ENCODE measurements at places on chromosomes 5 and 9.

GRCh38 chr9:106583751-106584150, 279.2 kb upstream of the ZNF462 start:
- no peak for DNase-seq

GRCh38 chr5:6606884-6607558, 25.8 kb downstream of the NSUN2 start:
- DNase-seq, result no peak

GRCh38 chr9:130634191-130634768, 30.1 kb upstream of the PRDM12 start:
- no peak for DNase-seq

DNA sequence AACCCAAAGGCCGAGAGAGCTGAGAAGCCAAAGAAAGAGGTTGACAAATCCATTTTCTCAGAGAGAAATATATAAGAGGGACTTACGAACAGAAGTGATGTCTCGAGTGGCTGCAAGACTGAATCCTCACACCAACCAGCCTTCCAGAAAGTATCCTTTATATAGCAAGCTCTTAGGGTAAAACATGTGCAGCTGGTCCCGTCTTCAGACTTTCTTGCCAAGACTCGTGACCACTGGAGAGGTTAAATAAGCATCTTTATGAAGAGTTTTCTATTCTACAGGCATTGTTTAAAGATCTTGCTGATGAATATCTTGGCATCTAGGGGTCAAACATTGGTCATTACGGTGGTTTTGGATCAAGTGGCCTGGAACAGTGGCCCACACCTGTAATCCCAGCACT, 16.9 kb upstream of the SLC22A4 start:
- no peak for DNase-seq

DNA sequence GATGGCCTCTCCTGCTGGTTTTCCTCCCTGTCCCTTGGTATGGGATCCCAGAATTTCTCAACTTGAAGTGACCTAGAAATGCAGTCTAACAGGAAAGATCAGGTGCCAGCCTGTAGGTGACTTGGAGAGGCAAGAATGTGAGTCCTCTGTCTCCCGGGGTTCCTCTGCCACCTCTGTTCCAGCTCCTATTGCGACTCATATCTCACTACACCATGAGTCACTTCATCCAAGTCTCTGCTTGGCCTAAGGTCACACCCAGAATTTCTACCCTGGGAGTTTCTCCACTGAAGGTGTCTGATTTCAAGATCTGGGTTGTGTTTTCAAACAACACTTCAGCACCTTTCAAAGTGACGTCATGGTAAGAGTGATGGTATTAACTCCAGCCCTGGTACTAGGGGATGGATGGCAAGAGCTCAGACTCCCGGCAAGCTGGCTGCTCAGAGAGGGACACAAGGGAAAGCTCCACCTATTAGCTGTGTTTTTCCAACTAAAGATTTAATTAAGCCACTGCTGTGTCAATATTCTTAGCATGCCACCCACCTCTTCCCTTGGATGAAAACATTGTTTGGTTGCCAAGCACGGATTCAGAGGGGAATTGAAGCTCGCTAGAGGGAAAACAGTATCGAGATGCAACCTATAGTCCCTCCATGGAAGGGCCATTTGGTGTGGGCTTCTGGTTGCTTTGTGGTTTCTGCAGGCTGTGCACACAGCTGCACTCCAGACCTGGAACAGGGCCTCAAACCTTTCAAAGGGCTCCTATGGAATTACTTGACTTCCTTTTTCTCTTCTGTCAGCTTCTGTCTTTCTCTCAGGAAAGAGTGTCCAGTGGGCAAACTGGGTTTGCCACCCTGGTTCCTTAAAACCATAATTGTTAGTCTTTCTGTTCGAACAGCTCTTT, 205.7 kb downstream of the GAS1 start:
- no peak for DNase-seq

- no peak for DNase-seq
These were observed 99.8 kb upstream of the SSBP2 start for GRCh38 chr5:81850501-81851357.

DNA sequence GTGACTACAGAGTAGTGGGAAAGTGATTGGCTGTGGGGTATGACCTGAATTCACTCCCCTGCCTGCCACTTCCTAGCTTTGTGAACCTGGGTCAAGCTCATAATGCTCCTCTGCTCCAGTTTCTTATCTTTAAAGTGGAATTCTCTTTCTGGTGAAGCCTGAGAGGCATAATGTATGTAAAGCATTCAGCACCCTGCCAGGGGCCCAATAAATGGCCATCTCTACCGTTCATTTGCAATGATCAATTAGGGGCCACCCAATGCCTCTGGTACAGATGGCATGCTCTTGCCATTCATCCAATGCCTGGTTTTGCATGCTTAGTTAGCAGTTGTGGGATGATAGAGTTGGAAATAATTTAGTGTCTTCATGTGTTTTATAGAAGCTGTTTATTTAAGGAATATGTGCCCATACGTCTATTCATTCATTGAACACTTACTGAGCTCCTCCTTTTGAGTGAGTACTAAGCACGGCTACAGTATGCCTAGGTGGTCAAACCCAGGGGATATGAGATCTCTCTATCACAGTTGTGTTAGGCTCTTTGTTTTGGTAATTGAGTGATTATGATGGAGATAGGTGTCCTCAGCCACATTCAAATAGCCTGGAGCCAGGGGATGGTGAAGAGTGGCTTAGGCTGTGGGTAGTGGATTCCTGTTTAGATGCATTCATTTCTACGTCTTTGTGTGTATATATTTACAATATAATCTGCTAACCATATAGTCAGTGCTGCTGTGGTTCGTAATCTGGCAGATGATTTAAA, 15.3 kb downstream of the ZNF462 start:
- DNase-seq, result peak; percentile 27

DNA sequence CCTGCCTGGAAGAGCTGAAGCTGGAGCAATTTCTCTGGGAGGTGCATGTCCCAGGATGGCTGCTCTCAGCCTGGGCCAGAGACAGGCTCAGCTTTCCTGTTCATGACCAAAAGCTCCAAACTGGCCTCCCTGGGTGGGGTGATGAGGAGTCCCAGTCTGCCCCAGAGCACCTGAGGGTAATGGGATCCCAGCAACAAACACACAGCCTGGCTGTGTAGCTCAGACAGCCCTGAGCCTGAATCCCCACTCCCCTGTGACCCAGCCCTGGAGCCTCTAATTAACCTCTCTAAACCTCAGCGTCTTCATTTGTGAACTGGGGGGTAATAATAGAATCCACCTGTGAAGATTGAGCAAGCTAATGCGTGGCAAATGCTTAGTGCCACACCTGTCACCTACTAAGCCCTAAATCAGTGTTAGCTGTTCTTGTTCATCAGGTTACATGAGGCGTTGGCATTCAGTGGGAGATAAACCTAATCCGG, 67.5 kb downstream of the HSPA4 start:
- no peak for DNase-seq

DNA sequence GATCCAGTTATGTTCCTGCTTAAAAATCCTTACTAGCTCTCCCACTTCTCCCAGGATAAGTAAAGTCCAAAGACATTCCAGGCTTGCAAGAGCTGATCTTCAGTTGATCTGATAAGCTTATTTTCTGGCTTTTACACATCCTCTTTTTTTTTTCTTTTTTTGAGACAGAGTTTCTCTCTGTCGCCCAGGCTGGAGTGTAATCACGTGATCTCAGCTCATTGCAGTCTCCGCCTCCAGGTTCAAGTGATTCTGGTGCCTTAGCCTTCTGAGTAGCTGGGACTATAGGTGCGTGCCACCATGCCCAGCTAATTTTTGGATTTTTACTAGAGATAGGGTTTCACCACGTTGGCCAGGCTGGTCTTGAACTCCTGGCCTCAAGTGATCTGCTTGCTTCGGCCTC, 37.3 kb upstream of the PTPN3 start:
- DNase-seq, result no peak

DNA sequence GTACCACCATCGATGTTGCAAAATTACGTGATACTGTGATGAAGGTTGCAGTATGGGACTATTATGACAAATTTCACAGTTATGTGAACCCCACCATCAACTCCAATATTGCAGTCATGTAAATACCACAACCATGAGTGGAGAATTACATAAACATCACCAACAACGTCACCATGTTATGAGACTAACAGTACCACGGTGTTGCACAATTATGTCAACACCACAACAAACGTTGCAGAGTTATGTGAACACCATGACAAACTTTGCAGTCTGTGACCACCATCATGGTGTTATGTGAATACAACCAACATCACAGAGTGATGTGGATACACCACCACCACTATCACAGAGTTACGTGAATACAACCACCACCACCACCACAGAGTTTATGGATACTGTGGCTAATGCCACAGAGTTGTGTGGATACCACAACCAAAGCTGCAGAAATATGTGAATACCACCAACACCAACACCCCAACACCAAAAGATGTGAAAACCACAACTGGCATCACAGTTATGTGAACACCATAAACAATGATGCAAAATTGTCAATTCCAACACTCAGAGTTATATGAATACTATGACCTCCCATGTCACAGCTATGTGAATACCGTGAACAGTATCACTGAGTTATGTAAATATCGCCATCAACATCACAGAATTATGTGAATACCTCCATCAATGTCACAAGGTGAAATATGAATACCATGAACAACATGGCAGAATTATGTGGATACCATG, 62.4 kb downstream of the SHC3 start:
- DNase-seq, result no peak

DNA sequence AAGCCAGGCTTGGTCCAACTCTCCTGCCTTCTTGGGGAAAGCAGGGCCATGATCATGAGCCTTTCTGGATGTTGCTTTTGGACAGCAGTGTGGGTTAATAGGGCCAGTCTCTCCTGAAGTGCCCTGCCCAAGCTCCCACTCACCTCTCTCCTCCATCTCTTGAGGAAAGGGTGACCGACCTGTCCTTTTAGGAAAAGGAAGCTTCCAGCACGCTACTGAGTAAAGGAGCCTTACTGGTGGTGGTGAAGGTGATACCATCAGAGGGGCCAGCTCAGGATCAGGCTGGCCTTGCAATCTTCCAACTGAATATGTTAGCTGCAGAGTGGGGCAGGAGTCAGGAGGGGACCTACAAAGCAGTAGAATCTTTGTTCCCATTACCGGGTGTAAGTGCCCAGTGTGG, 2.2 kb upstream of the RGS3 start:
- no peak for DNase-seq

DNA sequence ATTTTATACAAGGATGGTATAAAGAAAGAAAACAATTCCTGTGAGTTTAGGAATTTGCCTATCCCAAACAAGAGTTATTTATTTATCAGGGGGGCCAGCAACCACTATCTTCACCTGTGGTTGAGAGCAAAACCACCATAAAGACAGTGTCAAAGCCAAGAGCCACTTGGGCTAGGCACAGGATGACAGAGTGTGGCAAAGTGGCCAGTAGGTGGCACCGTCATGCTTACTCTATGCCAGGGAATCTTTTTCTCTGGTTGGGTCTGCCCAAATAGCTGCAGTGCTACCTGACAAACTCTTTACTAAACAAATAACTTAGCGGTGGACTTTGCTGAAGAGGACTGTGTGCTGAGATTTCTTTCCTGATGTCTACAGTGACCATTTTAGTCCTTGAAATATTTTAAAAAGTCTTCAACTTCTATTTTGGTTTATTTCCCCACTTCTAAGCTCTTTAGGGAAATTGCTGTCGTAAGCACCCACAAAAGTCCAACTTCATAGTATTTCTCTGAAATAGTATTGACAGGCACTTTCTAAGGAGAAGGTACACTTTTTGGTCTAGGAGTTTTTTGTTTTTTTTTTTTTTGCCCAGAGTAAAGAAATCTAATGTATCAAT, 285.0 kb downstream of the RFX3 start:
- DNase-seq, result peak; percentile 46

DNA sequence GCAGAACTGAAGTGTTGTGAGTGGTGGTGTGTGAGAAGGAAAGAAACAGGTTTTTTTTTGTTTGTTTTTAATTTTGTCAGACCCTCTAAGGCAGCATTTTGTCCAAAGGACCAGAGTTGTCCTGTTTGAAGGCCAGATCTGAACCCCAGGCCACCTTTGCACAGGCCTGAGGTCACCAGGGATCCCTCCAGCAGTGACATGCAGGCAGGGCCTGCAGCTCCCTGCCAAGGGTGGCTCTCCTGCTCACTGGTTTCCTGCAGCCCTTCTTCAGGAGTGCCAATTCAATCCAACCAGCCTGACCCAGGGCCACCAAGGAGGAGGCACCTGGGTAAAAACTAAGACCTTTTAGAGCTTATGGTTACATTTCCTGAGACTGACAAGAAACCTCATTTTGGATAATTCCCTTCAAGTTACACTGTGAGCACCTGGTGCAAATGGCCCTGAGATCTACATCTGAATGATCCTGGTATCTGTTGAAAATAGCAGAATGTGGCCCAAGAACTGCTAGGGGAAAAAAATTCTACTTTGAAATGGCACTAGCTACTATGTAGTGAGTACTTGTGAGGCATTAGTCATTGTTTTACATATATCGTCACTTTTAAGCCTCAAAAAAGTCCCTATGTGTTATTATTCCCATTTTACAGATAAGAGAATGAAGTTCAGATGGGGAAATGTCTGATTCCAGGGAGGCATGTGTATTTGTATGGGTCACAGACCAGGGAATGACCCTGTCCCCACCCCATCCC, 33.5 kb upstream of the SMU1 start:
- no peak for DNase-seq

- DNase-seq, result no peak
These were observed 32.9 kb downstream of the NDFIP1 start for GRCh38 chr5:142141463-142141862.

GRCh38 chr9:87465816-87466215, 31.9 kb upstream of the DAPK1 start:
- no peak for DNase-seq

GRCh38 chr9:134870746-134871662, 9.6 kb upstream of the FCN2 start:
- no peak for DNase-seq

GRCh38 chr5:44085083-44085482, 304.1 kb downstream of the FGF10 start:
- DNase-seq, result no peak

- DNase-seq, result no peak
These were observed 4.0 kb upstream of the RHOBTB3 start for GRCh38 chr5:95726811-95727763.

- DNase-seq, result no peak
These were observed 138.7 kb upstream of the EFNA5 start for GRCh38 chr5:107809201-107810034.

DNA sequence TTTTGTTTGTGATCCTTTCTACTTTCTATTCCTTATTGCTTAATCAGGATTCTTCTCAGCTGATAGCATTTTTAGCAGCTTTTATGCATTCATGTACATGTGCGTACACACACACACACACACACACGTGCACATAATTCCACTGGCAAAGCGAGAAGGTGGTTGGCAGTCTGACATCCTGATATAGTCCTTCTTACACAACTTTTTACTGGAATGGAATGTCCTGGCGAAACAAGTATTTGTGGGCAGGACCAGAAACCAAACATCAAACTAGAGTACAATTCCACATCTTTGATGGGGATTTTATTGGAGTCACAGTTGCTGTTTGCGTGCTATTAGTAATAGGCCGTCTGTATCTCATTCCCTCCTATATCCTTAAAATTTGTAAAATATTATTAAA, 356.5 kb downstream of the CCDC171 start:
- no peak for DNase-seq

DNA sequence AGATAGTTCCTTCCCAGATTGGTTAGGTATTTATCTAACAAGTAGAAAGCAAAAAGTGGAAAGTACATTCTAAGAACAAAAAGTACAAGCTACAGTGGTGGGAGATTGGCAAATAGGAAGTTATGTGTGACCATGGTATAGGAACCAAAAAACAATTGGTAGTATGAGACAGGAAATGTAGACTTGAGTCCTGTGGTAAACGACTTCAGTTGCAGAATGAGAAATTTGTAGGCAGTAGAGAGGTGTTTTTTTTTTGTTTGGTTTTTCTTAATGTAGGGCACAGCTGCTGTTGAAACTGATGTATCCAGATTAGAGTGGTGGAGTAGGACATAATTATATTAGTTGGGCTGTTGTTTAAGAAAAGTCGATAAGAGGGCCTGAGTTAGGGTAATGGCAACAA, 72.0 kb downstream of the CCNH start:
- DNase-seq, result peak; percentile 7

All from SK-N-SH (cell line).